ENCODE measurements at places on chromosomes 5 and 9.
A peak's percentile ranks its signal among the peaks of the same experiment; 100 is the strongest.

- DNase-seq, result no peak
Measured at GRCh38 chr9:93536874-93537273, 39.5 kb upstream of the PHF2 start.

- DNase-seq, result no peak
Measured at GRCh38 chr9:73154722-73155121, 3.1 kb downstream of the ANXA1 start.

GRCh38 chr9:134412298-134412711 lies 86.0 kb downstream of the RXRA start:
- no peak for DNase-seq

DNA sequence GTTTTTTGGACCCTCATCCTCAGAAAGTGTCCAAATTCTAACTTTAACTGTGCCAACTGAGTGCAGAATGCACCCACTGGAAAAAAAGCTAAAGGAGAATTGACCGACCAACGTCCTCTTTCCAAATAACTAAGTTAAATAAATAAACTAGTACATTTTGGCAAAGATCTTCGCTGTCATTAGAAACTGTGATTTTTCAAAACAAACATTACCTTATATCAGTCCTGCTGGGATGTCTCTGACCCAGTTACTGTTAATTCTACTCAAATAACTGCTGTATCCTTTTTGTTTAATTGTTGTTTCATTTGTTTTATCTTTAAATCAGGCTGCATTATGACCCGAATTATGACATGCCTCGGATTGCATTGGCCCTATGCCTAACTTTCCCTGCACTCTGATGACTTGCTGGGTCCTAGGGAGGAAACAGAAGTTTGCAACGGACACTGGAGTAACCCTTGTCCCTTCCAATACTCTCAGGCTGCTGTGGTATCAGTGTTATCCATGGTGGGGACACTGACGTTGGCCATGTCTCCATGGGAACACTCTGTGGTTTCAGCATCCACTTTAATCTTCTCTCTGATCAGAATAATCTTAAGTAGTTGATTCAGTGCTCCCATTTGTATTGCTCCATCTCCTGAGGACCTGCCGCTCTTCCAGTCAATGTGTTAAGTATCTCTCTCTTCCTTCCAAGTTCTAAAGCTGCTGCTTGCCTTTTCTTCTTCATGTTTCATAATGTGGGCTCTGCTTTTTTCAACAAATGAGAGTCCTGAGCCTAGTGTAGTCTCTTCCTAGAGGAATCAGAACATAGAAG lies 11.1 kb upstream of the IFNA5 start:
- DNase-seq, result no peak

DNA sequence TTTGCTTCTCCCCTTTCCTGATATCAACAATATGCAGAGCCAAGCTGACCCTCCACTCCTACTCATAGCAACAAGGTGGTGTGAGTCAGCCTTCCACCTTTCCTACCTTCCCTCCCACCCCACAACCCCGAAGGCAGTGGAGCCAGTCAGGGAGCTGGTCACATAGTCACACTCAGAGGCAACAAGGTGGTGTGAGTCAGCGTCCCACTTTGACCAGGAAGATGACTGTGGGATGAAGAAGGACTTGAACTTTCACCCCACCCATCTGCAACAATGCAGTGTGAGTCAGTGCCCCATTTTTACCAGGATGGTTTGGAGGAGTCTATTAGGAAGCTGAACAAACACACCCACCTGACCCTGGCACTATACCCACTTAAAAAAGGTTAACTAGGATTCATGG lies 30.1 kb upstream of the ZNF782 start:
- DNase-seq, result no peak

DNA sequence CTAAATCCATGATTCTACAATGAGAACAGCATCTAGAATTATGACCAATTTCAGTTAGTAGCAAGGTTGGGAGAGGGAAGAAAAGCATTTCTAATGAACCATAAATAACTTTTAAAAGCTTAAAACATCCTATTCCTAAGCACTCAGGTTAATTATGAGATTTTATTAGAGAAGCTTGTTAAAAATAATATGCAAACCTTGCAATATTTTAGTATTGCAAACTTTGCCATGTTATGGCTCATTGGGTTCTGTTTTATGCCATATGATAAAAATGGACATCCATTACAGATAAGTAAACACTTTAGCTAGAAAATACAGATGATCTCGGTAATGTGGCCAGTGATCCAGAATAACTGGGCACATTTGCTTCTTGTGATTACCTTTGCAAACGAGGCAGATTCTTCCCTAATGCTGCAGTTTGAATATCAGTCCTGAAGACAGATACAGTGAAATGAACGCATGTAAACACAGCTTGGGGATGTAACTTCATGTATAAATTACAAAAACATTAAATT lies 447.0 kb downstream of the PLK2 start:
- DNase-seq, result no peak

DNA sequence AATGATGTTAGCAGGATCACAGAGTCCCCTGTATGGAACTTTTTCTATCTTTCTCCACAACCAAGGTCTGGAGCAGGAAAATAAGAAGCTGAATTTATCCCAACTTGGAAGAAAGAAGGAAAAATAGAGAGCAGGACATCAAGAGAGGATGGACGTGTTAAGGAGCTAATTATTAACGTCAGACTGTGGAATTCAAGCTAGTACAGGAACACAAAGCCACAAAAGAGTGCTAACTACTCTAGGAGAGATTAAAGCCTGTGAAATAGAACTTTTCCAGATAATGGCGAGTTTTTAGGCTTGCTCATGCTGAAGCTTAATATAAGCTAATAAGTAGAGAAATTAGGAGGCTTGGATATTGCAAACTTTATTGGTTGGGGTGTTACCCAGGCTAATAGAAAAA lies 632 bp upstream of the SPINK13 start:
- DNase-seq, result no peak

DNA sequence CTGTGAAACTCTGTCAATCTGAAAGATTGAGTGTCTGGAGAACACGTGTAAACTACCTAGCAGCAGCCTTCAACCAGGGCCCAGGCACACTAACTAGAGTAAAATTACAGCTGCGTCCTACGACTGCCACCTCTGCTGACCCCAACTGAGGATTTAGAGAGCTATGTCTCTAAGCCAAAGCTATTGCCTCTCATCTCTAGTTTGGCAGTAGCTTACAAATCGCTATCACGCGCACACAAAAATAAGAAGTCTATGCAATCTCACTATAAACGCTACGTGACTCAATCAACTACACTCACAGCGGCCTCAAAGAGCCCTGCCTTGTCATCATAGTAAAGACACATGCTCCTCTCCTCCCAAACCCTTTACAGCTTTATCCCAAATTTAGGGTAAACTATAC lies 8.7 kb downstream of the PPP6C start:
- no peak for DNase-seq

DNA sequence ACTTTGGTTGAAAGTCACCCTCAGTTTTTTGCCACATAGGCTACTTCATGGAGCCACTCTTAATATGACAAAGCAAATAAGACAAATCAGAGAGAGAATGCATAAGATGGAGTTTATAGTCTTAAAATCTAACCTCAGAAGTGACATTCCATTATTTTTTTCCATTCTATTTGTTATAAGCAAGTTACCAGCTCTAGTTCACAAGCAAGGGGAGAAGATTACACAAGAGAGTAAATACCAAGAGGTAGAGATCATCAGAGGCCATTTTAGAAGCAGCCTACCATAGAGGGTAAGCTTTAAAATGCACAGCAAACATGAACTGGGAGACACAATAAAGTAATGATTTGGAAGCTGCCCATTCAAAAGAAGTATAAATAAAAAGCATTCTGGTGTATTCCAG lies 651.3 kb upstream of the MEF2C start:
- DNase-seq, result no peak

- DNase-seq, result peak; percentile 15
Measured at GRCh38 chr9:2620919-2621721, 467 bp upstream of the VLDLR start.

DNA sequence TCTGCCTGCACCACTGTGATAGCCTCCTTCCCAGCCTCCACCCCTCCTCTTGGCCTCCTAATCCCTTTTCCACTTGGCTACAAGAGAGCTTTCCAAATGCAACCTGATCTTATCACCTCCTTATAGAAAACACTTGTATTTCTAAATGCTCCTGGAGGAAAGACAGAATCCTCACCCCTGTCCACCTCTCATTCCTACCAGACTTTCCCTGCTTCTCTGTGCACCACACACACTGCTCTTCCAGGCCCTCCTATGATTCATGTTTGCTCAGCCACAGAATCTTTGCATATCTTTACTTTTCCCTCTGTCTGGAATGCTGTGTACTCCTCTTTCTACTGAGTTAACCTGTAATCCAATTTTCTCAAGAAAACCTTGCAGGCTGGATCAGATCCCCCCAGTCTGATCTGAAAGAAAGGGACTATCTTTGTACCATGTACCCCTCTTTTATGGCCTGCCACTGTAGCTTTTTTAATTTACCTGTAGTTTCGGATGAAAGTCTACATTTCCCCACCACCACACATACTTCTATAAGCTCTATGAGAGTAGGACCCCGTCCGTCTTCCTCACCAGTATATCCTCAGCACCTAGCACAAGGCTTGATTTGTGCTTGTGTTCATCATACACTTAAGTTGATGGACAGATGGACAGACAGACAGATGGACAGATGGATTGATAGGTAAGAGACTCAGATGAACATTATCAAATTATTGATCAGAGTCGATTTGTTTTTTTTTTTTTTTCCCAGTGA lies 95.3 kb downstream of the GALNT10 start:
- DNase-seq, result no peak

GRCh38 chr5:95244479-95244878 lies 40.4 kb downstream of the MCTP1 start:
- no peak for DNase-seq

- DNase-seq, result no peak
Measured at GRCh38 chr9:122949696-122950095, 8.9 kb downstream of the RABGAP1 start.

DNA sequence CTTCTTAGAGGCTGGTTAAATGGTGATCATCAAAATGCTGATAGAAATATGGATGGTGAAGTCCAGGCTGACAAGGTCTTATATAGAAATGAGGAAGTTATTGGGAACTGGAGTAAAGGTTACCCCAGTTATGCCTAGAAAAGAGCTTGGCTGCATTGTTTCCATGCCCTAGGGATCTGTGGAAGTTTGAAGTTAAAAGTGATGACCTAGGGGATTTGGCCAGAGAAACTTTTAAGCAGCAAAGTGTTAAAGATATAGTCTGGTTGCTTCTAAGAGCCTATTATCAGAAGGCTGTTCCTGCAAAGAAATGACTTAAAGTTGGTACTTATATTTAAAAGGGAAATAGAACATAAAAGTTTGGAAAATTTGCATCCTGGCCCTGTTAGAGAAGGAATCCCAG lies 200.3 kb downstream of the ICE1 start:
- no peak for DNase-seq

GRCh38 chr9:4668604-4669003 lies 2.3 kb upstream of the SPATA6L start:
- DNase-seq, result no peak

DNA sequence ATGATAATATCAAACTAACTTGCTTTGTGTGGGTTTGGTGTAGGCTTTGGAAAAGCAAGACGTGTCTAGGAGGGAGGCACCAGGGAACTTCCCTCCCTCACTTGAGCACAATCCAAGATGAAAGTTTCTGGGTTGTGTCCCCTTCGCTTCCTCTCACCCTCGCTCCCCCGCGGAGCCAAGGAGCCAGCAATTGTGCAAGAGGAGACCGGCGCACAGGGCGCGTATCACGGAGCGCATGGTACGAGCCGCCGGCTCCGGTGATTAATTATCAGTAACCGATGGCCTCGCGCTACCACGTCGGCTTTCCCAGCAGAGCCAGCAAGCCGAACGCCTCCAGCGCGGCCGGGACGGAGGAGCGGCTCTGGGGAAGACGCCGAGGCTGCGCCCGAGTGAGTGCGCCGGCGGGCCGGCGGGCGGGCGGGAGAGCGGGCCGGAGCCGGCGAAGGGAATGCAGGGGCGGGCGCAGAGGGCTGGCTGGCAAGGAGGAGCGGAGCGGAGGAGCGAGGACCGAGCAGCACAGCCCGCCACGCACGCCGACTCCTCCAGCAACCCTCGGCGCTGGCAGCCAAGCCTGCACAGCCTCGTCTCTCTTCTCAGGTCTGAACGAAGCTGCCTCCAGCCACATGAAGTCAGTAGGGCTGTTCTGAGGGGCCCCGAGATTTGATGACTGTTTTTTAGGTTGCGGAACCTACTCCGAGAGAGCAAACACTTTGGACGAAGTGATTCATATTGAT lies 143.6 kb downstream of the BNC2 start:
- DNase-seq, result no peak

DNA sequence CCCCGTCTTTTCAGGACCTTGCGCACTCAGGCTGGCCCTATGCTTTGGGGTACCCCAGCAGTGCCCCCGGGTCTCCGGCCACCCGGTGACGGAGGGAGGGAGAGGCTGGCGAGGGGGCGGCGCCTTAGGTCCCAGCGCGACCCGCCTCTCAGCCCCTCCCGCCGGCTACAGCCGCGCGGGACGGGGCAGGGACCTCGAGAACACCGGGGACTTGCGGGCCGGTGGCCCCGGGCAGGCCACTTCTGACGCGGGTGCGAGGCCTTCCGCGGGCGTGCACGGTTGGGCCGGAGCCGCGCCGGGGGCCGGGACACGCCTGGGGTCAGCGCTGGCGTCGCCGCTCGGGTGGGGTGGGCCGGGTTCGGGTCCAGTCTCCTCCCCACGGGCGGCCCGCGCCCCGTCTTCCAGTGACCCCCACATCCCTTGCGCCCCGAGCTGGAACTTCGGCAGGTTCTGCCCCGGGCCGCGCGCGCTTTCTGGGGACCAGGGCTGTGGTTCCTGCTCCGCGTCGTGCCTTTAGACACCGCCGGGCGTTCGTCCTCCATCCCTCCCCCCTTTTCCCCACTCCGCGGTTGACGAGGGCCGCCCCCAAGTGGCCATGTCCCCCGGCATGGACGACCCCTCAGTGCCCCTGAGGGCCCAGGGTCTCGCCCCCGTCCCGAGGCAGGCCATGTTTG lies 3.8 kb upstream of the SQSTM1 start:
- DNase-seq, result no peak

DNA sequence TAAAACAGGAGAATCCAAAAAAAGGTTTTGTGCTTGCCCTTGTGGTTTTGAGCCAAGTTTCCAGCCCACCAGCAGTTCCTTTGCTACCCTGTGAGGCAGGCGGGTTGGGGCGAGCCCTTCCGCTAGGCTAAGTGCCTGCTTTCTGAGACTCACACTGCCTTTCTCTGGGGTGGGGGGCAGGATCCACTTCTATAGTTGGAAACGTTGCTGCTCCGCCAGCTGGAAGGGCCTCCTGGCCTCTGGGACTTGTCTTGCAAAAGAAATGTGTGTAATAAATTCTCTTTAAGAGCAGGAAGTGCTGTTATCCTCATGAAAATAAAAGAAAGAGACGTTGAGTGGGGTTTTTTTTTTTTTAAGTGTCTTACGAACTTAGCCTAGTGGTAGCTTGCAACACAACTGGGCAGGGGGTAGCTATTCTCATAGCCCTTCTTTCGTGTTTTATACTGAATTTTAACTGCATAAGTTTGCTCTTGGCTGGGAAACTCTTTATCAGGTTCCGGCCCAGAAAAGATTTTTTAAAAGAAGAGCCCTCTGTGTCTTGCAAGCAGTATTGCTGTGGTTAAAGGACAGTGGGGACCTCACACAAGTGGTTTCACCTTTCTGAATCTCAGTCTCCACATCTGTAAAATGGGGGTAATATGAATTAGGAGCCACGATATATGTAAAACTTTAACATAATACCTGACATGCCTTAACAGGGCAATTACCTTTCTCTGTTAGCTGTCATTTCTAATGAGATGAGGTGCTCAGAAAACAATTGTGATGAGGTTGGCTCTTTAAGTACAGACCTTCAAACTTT lies 19.8 kb downstream of the JADE2 start:
- no peak for DNase-seq

Measured in stimulated activated CD8-positive, alpha-beta memory T cell treated with anti-CD3 and anti-CD28 coated beads, Interleukin-15, amount 100 ng/mL, for 24 hours (primary cell).